ENCODE measurements at places on chromosomes 5 and 9.

- no peak for DNase-seq
Observed at GRCh38 chr5:53902296-53902907, 342.0 kb downstream of the NDUFS4 start.

DNA sequence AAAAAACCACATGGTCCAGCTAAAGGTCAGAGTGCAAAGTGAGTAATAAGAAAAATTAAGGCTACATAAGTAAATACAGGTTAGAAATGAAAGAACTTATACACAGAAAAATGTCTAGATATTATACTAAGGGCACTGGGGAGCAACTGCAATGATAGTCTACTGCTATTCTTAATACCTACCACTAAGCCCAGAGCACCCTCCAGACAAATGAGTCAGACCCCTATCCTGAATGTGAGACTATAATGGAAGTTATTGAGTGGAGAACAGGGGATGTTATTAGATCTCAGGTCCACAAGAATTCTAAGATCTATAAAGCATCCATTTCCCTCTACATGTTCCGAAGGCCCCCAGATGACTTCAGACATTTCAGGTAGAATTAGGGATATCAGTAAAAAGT lies 438.3 kb downstream of the PRELID2 start:
- no peak for DNase-seq

GRCh38 chr9:34510497-34511468 lies 12.0 kb downstream of the ENHO start:
- DNase-seq = no peak

GRCh38 chr5:153794327-153794726 lies 244.4 kb downstream of the FAM114A2 start:
- DNase-seq = no peak

- no peak for DNase-seq
Observed at GRCh38 chr9:71602652-71603051, 165.7 kb downstream of the CEMIP2 start.
